ENCODE measurements at places on chromosomes 12 and 14.
A peak's percentile ranks its signal among the peaks of the same experiment; 100 is the strongest.

DNA sequence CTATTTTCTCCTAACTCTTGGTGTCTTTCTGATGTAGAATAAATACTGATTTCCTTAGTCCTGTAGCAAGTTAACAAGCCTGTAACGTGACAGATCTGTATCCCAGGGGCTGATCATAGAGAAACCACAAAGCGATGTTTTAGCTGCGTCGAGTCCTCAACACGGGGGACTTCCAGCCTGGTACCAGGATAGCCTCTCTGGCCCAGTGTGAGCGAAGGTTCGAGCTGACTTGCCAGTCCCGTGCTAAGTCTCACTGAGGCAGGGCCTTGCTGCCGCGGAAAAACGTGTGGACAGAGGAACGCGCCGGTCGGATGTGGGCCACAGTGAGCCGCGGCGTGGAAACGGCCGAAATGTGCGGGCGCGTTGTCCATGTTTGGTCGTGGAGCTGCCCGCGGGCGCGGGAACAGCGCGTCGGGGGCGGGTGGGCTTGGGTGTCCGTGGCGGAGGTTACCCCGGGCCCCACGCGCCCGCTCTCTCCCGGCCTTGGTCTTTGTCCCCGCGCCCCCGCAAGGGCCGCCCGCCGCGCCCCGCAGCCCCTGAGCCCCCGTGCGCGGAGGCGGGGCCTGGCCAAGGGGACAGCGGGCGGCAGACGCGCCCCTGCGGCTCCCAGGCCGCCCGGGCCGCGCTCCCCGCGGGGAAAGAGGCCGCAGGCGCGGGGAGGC is 531 bp upstream of the EML1 start:
- DNase-seq = no peak

DNA sequence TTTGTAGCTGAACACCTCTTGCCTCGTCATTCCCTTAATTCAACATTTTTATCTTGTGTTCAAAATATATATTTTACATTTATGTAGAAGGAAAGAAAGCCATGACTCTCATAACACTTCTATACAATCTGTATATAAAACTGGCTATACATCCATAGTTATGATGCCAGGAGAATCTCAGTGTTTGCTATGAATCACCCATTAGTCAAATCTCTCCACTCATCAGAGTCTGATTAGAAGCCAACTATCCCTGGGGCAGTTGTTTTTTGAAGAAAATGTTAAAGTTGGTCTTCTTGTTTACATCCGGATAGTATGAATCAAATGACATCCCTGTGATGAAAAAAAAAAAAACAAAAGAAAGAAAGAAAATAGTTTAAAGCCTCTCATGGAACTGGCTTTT is 503.9 kb downstream of the NELL2 start:
- no peak for DNase-seq

- DNase-seq = no peak
Observed at GRCh38 chr12:111135293-111135832, 215.0 kb upstream of the MYL2 start.

- DNase-seq = no peak
Observed at GRCh38 chr14:26525085-26525484, 72.7 kb downstream of the NOVA1 start.

GRCh38 chr14:35410858-35411257 is 6.3 kb upstream of the NFKBIA start:
- DNase-seq = no peak

DNA sequence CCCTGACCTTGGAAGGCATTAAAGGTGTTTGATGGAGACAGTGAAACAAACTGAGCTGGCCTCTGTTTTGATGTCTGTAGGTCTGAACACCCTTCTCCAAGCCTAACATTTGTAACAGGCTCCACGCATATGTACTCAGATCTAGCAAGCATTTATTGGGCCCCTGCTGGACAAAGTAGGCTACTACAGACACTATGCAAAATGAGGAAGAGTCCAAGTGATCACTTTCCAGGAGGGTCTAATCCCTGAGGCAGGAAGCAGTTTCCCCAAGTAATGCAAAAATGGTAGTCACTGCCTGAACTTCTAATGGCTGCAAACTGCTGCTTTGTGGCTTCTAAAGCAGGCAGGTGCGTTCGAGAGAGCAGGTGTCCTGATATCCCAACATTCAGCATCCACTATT is 405.8 kb downstream of the MED13L start:
- no peak for DNase-seq

- no peak for DNase-seq
Observed at GRCh38 chr12:53659011-53659551, 16.8 kb downstream of the ATP5MC2 start.

- DNase-seq = no peak
Observed at GRCh38 chr12:57852620-57853500, 6.3 kb upstream of the CTDSP2 start.

GRCh38 chr14:85418721-85419120 is 111.2 kb upstream of the FLRT2 start:
- no peak for DNase-seq

GRCh38 chr14:92680781-92681650 is 67.4 kb downstream of the LGMN start:
- DNase-seq = peak; percentile 54

- no peak for DNase-seq
Observed at GRCh38 chr12:69570000-69570516, 15.2 kb upstream of the CCT2 start.

DNA sequence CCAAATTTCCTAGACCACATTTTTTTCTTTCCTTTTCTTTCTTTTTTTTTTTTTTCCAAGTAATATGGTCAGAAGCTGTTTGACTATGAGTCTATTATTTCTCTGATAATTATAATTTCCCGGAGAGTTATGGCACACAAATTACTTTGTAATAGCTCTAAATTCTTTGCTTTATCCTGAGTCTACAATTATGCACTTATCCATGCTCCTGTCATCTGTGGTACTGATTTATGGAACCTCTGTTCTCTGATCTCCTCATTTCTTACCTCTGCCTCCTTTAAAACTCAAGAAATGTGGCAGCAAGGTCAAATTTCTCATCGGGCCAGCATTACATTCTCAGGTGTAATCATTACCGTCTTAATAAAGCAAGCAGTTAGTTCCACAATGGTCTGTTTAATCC is 282.1 kb downstream of the PAWR start:
- no peak for DNase-seq

DNA sequence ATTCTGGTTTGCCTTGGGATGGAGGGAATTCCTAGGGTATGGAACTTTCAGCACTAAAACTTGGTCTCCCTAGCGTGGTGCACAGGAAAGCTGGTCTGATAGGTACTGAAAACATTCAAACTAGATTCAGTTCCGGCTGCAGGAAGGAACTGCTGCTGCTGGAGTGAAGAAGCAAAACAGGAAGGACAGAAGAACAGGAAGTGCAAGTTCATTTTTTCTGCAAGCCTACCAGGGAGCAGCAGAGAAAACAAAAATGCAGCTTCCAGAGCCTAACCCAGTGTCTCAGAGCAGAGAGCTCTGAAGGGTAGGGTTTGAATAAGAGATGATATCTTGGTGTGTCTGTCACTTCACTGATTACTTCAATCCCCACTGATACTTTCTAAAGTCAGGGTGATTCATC is 165.2 kb downstream of the VRK1 start:
- DNase-seq = no peak

DNA sequence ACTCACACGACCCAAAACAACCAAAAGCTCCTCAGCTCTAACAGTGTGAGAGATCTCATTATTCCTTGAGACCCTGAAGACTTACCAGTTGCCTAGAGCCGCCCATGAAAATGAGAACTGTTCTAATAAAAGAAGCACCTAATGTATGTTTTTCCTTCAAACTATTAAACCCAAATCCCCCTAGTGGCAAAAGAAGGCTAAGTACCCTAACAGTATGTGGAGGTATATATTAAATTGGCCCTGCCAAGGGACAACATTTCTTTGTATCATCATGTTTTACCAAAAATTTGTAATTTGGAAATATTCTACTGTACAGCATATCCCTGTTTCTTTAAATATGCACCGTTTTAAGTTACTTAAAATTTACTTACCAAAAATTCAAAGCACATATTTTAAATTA is 38.0 kb upstream of the PPFIA2 start:
- DNase-seq = no peak

- no peak for DNase-seq
Observed at GRCh38 chr12:88393017-88393767, 187.1 kb downstream of the KITLG start.

DNA sequence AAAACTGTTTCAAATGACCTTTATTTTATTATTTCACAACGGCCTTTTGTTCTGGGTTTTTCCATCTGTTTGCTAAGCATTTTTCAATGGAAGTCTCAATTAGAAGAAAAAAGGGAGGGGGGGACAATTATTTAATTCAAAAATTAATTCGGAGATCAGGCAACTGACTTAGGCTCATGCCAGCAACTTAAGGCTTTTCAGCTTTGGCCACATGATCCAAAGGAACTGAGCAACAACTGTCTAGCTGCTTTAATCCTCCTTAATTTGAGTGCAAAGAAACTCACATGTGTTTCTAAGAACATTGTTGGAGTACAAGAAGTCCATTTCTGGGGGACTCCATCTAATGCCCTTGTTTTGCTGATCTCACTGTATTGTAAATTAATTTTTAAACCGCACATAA is 188.0 kb downstream of the EXOC5 start:
- no peak for DNase-seq

DNA sequence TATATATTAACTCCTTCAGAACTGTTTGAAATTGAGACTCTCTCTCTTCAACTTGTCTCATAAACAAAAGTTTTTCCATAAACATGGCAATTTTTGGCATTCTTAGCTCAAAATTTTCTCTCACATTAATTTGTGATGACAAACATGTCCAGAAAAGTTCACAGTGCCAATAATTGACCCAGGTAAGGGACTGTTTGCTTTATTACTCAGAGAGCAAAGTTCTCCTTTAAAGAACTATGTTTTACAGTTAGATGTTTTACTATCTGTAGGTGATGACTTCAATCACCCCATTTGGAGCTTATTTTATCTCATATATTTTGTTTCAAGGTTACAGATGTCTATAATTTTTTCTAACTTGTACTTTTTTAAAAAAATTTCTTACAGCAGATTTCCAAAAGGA is 855.6 kb downstream of the SLC16A7 start:
- no peak for DNase-seq

GRCh38 chr12:131862994-131863710 is 31.3 kb upstream of the ULK1 start:
- no peak for DNase-seq

- DNase-seq = no peak
Observed at GRCh38 chr14:23115918-23116317, 3.1 kb downstream of the CEBPE start.

DNA sequence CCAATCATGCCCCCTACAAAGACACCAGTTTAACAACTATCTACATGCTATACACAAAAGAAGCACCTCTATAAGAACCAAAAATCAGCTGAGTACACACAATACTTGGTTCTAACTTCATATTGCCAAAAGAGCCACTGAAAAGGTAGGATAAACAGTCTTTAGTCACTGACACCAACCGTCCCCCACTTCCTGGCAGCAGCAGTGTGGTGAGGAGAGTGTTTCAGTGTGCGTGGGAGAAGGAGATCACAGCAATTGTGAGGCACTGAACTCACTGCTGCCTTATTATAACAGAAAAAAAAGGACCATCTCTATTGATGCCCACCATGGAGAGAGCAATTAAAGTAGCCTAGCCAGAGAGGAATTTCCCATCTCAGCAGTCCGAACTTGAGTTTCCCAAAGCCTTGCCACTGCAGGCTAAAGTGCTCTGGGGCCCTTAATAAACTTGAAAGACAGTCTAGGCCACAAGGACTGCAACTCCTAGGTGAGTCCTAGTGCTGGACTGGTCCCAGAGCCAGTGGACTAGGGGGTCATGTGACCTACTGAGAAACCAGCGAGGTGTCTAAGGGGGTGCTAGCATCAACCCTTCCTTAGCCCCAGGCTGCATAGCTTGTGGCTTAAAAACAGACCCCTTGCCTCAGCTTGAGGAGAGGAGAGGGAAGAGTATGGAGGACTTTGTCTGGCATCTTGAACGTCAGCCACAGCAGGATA is 37.1 kb upstream of the LMNTD1 start:
- DNase-seq = peak; percentile 3

GRCh38 chr14:93994919-93995682 is 2.0 kb upstream of the CCDC197 start:
- DNase-seq = no peak

GRCh38 chr12:111685322-111685810 is 390 bp downstream of the BRAP start:
- DNase-seq = no peak

- peak; percentile 66 for DNase-seq
Observed at GRCh38 chr12:54579696-54580333, 8.6 kb downstream of the PPP1R1A start.

- peak; percentile 27 for DNase-seq
Observed at GRCh38 chr14:89276424-89276975, 140.5 kb downstream of the FOXN3 start.

DNA sequence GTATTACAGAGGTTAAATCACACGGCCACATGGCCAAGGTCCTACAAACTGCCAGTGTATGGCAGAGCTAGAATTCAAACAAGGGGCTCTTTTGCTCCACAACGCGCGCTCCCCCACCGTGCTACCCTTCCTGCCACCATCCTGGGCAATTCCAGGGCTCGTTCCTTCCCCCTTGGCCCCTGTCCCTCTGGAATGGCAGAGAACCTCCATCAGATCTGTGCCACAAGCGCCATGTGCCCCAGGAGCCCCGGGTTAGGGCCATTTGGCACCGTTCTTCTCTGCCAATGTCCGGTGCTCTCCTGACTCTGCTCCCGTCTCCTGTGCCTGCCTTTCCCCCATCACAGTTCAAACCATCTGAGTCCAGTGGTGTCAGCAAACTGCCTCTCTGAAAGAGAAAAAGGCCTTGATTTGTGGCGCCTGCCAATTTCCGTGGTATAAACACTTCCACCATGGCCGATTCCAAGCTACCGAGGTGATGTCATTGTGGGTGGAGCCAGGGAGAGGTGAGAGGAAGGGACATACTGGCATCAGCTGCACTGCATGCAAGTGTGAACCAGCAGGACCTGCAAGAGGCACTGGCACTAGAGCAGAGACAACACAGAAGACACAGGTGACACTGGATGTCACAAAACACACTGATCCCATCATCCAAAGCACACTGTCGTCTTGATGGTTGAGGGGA is 163.1 kb downstream of the CALM1 start:
- no peak for DNase-seq

- no peak for DNase-seq
Observed at GRCh38 chr14:59282378-59282765, 93.9 kb downstream of the DAAM1 start.

DNA sequence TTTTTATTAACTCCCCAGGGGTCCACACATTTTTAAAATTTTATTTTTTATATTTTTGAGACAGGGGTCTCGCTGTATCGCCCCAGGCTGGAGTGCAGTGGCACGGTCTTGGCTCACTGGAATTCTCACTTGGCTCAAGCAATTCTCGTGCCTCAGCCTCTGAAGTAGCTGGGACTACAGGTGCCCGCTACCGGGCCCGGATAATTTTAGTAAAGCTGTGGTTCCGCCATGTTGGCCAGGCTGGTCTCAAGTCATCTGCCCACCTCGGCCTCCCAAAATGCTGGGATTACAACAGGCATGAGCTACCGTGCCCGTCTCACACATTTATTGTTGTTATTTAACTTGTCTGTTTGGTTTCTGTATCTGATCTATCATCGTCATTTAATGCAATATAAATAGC is 307.4 kb downstream of the TMTC2 start:
- no peak for DNase-seq

GRCh38 chr12:47972895-47973294 is 9.5 kb downstream of the TMEM106C start:
- no peak for DNase-seq
